ENCODE measurements at places on chromosomes 6 and 20. TPM values are rescaled to one million over a fixed set of nuclear protein-coding genes. Genes with fewer than 3 reads are reported as not detected.

The DYNLT2 gene
- total RNA-seq, result 2.4 TPM

The CCND3 gene
- total RNA-seq, result 39.5 TPM

The FBXL4 gene
- total RNA-seq, result 21.2 TPM

The TFAP2A gene
- total RNA-seq, result 63.5 TPM

The BACH2 gene
- 34.1 TPM for total RNA-seq

The GPR6 gene
- not detected for total RNA-seq

The ZNF831 gene
- total RNA-seq, result 0.02 TPM

The C6orf62 gene
- 61.9 TPM for total RNA-seq

The NRN1 gene
- not detected for total RNA-seq

The FOXA2 gene
- total RNA-seq, result not detected

DNA sequence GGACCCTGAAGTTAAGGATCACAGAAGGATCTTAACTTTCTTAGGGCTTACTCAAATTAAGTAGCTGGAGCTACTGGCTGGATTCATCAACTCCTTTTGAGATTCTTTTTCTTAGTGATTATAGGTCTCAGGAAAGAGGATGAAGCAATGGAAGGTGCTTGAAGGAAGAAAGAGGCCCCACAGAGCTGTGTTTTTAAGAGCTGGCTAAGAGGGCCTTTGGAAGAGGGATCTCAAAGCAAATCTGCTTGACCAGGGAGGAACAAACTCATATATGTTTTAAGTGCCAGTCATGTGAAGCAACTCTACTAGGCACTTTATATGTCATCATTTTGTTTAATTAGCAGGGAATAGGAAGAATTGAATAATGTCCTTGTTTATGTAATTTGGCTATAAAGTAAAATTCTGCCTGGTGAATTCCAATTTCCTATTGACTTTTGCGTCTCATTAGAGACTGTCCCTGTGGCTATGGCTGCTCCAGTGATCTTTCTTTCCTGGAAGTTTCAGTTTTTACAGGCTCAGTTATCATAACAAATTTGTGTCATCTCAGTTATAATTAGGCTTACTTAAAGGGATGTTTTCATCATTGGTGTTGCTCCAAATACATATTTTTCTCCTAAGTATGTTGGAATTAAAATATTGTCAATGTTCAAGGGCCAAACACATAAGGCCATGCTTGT lies 222.8 kb upstream of the CITED2 start:
- H3K27me3 ChIP-seq, result no peaks in the 10 kb centered on the region
- peak overlapping the region; percentile 91 for H3K27ac ChIP-seq
- no peak overlapping the region for H3K4me3 ChIP-seq
- no peak for DNase-seq
- peaks cover 40% of the 10 kb centered on the region for H3K4me1 ChIP-seq

DNA sequence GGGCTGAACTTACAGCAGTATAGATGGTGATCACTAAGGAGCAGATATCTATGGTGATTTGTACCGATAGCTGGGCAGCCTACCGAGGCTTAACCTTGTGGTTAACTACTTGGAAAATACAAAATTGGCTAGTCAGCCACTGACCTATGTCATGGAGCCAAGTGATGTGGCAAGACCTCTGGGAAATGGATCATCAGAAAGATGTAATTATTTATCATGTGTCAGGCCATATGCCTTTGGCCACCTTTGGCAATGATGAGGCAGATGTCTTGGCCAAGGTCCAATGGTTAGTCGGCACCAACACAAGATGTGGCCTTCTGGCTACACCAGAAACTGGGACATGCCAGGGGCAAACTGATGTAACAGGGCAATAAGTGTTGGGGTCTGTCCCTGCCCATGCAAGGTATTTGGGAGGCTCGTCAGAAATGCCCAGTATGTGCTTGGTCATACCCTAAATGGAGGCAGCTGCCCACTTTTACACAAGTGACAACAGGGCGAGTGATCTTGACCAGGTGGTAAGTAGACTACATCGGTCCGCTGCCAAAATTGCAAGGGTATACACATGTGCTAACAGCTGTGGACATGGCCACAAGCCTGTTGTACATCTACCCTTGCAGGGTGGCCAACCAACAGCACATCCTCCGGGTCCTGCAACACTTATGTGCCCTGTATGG lies 30.1 kb downstream of the HDDC2 start:
- no peak for DNase-seq
- H3K4me1 ChIP-seq, result no peaks in the 10 kb centered on the region
- no peaks in the 10 kb centered on the region for H3K27me3 ChIP-seq
- H3K27ac ChIP-seq, result no peak overlapping the region
- H3K4me3 ChIP-seq, result no peak overlapping the region

DNA sequence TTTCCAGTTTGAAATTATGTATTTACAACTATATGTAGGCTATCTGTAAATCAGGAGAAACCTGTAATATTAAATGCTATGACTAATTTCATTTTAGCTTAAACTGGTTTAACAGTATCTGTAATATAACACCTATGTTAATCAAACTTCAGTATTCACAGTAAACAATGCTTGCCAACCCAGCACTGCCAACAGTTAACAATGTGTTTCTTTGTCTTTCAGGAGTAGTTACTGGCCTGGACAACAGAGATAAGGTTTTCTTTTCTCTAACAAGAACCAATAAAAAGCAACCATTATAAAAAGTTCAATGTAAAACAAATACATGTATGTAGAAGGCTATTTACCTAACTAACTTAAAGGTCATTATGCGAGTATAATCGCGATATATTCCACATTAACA lies 158.8 kb downstream of the CDK19 start:
- no peaks in the 10 kb centered on the region for H3K27me3 ChIP-seq
- DNase-seq, result no peak
- H3K36me3 ChIP-seq, result peaks cover 6% of the 10 kb centered on the region
- no peak overlapping the region for H3K4me3 ChIP-seq
- no peak overlapping the region for H3K27ac ChIP-seq

DNA sequence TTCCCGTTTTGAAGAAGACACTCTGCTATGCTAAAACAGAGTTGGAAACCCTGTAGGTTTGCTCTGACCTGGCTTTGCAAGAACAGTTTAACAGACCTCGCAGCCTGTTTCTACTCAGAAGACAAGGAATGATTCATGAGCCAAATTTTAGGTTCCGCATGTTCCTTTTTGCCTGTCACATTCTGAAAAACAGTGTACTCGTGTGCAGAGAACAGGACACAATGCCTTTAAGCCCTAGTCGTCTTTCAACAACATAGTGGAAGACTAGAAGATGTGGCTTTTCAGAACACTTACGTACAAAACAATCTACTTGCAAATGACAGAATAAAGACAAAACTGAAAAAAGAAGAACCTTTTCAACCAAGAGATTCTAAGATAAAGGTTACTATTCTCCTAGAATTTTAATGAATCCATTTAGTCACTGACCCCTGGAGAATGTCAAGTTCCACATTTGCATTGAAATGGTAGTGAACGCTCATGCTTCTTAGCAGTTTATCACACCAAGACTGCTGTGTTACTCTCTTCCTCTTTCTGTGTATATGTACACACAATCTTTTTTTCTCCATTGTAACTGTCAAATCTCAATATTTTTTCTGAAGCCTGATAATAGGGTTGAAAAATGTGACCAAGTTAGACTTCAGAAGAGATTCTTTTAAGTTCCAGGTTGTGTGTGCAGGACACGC lies 220.7 kb upstream of the NRSN1 start:
- no peak overlapping the region for H3K4me3 ChIP-seq
- H3K4me1 ChIP-seq, result peaks cover 14% of the 10 kb centered on the region
- no peak overlapping the region for H3K27ac ChIP-seq
- no peaks in the 10 kb centered on the region for H3K27me3 ChIP-seq
- no peaks in the 10 kb centered on the region for H3K36me3 ChIP-seq

DNA sequence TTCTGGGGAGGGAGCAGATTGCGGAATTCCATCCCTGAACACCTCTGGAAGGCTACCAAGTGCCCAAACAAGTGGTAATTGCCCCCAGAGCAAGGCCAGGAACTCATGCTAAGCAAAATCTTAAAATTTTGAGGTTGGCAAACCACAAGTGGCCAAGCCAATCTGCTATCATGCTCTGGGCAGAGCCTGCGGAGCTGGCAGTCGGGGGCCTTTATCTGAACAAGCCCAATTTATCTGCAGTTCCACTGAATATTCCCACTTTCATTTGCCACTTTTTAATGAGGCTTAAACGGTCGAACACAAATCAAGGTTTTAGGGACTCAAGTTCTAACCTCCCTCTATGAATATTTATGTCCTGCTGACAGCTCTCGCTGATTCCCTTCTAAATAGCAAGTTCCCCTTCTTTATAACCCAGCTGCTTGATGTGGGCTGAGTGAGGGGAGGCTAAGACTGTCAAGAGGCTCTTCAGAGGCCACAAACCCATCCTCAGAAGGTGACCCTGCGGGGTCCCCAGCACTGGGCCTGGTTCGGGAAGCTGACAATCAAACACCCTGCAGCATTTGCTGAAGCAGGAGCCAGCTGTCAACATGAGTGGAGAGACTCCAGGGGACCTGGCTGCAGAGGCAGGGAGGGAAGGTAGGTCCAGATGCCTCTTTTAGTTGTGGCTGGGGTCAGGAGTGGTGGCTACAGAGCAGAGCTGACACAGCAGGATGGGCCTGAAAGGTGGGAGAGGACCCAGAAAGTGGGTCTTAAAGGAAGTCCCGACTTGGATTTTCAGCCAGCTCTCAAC lies 11.9 kb downstream of the CCDC167 start:
- no peak for DNase-seq
- H3K27ac ChIP-seq, result no peak overlapping the region
- H3K4me3 ChIP-seq, result no peak overlapping the region
- H3K4me1 ChIP-seq, result peaks cover 14% of the 10 kb centered on the region

GRCh38 chr20:59579404-59580145 lies 24.8 kb upstream of the PHACTR3 start:
- peaks cover 79% of the 10 kb centered on the region for H3K27me3 ChIP-seq
- peaks cover 2% of the 10 kb centered on the region for H3K4me1 ChIP-seq
- no peaks in the 10 kb centered on the region for H3K36me3 ChIP-seq
- no peak overlapping the region for H3K27ac ChIP-seq
- H3K4me3 ChIP-seq, result no peak overlapping the region

DNA sequence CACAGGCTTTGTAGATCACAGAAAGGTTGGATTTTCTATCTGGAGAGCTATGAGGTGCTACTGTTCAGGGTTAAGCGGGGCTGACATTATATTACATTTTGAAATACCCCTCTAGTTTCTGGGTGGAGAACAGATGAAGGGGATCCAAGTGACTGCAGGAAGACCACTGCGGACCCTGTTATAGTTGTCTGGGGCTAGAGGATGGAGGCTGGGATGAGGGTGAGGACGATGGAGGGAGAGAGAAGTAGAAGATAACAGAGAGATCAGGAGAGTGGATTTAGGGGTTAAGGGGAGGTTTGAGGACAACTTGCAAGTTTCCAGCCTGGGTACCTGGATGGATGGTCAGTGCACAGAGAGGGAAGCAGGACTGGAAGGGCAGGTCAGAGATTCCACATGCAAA lies 43.5 kb upstream of the TGM2 start:
- H3K4me1 ChIP-seq, result no peaks in the 10 kb centered on the region
- H3K4me3 ChIP-seq, result no peak overlapping the region
- DNase-seq, result no peak
- H3K27me3 ChIP-seq, result no peaks in the 10 kb centered on the region

- H3K27ac ChIP-seq, result no peak overlapping the region
- H3K27me3 ChIP-seq, result no peaks in the 10 kb centered on the region
- peaks cover 15% of the 10 kb centered on the region for H3K36me3 ChIP-seq
- no peak for DNase-seq
Measured at GRCh38 chr6:42363926-42364849, 87.5 kb downstream of the TRERF1 start.

GRCh38 chr6:44007818-44008621 lies 119.2 kb downstream of the MRPL14 start:
- H3K36me3 ChIP-seq, result no peaks in the 10 kb centered on the region
- H3K4me3 ChIP-seq, result no peak overlapping the region
- DNase-seq, result no peak
- H3K27me3 ChIP-seq, result peaks cover 20% of the 10 kb centered on the region

DNA sequence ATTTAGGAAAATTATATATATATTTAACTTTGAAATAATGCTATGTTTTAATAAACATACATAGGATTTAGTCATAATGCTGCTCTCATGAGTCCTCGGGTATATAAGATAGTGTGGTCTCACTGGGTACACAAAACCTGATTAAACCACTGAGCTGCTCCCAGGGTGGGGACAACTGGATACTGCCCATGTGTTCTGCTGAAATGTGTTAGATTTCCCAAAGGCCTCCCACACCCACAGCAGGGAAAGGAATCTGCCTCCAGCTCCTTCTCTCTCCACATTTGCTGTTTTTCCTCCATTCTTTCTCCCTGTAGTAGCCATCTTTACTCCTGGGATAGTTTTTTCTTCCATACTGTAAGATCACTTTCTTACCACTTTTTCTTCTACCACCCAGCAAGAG lies 69.2 kb upstream of the TRAF3IP2 start:
- peaks cover 22% of the 10 kb centered on the region for H3K36me3 ChIP-seq
- no peak for DNase-seq
- no peak overlapping the region for H3K4me3 ChIP-seq
- H3K4me1 ChIP-seq, result peaks cover 14% of the 10 kb centered on the region
- H3K27ac ChIP-seq, result no peak overlapping the region

- peaks cover 6% of the 10 kb centered on the region for H3K4me1 ChIP-seq
- no peaks in the 10 kb centered on the region for H3K36me3 ChIP-seq
- DNase-seq, result no peak
- H3K27me3 ChIP-seq, result no peaks in the 10 kb centered on the region
- H3K4me3 ChIP-seq, result no peak overlapping the region
- no peak overlapping the region for H3K27ac ChIP-seq
Measured at GRCh38 chr20:51272401-51272800, 249.5 kb upstream of the KCNG1 start.

DNA sequence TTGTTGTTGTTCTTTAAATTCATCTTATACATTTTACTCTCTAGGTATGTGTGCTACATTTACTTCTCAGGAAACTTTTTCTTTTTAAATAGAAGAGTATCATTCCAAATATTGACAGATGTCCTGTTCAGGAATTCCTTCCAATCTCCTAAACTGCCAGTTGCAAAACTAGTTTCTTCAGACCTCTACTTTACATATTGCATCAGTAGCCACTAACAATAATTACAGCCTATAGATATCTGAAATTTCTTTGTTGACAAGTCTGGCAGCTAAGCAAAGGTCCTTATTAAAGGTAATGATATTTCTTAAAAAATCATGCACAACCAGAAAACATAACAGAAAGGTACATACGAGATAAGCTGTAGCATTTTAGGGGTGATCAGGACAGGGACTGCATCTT lies 4.5 kb downstream of the ECHDC1 start:
- H3K36me3 ChIP-seq, result no peaks in the 10 kb centered on the region
- no peak for DNase-seq
- H3K4me1 ChIP-seq, result peaks cover 22% of the 10 kb centered on the region
- H3K27ac ChIP-seq, result peak overlapping the region; percentile 10

DNA sequence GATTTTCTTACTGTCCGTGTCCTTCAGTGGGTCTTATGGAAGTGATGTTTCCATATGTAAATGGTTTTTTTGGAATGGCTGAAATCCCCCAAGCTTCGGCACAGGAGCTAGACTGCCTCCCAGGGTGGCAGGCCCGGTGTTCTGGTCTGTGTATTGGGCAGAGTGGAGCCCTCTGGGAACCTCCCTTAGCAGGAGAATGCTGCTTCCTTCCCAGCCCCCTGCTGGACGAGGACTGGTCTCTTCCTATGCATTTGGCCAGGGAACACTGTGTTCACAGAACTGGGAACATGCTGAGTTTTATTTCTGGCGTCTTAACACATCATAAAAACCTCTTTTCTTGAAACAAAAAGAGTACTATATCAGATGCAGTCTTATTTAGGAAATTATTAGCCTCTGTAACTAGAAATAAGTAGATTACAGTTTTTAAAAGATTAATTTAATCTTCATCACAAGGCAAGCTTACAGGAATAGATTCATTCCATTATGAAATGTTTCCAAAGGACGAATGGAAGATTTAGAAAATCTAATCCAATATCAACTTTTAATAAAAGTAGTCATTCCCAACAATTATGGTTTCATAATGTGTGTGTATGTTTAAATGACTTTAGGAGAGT lies 56.6 kb downstream of the SYTL3 start:
- H3K36me3 ChIP-seq, result peaks cover 1% of the 10 kb centered on the region
- no peak for DNase-seq
- H3K4me1 ChIP-seq, result peaks cover 37% of the 10 kb centered on the region
- H3K27ac ChIP-seq, result peak overlapping the region; percentile 98
- no peak overlapping the region for H3K4me3 ChIP-seq
- H3K27me3 ChIP-seq, result no peaks in the 10 kb centered on the region

All from mesothelial cell of epicardium (in vitro differentiated cells).